Esophagus muscularis mucosa (tissue), 4 donors: ENCODE measurements at places on chromosomes 12 and 14. TPM values are rescaled to one million over a fixed set of nuclear protein-coding genes. Genes with fewer than 3 reads are reported as not detected.

GRCh38 chr14:24837280-24838046, 203.5 kb upstream of the GZMB start:
- H3K27me3 ChIP-seq, result no peaks in the 10 kb centered on the region
- no peaks in the 10 kb centered on the region for H3K36me3 ChIP-seq
- H3K27ac ChIP-seq, result no peak overlapping the region
- H3K4me1 ChIP-seq, result peaks cover 21% of the 10 kb centered on the region
- no peak overlapping the region for H3K4me3 ChIP-seq

DNA sequence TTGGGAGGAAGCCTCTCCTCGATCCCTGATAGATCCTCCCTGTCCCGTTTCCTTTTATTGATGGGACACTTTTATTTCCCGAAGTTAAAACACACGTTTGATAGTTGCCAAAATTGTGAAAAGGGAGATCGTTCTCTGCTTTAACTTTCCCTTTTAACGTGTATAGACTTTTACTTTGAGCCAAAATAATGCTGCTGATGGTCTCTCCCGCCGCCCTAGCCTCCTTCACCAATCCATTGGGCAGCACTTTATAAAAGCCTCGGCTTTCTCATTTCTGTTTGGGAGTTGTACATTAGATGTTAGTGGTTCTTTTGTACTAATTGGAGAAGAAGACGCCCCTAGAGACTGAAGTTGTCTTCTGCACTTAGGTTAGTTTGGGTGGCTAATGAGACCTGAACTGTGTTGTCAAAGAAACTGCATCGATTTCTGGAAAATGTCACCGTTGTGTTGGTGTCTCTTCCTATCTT, 1.4 kb downstream of the TMTC2 start:
- no peak for DNase-seq
- no peaks in the 10 kb centered on the region for H3K36me3 ChIP-seq
- no peaks in the 10 kb centered on the region for H3K27me3 ChIP-seq

GRCh38 chr12:114917307-114917706, 233.3 kb upstream of the TBX3 start:
- no peak overlapping the region for H3K4me3 ChIP-seq
- no peak overlapping the region for H3K27ac ChIP-seq

DNA sequence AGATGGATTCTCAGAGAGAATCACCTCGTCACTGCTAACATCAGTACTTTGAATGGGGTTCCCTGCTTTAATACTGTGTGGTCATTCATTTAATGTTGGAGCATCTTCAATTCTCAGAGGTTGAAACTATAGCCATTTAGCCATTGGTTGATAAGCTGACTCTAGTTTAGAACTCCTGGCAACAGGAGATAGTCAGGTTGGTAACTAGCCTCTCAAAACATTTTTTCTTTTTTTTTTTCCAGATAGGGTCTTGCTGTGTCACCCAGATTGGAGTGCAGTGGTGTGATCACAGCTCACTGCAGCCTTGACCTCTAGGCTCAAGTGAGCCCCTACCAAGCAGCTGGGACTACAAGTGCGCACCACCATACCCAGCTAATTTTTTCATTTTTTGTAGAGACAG, 3.5 kb upstream of the NCKAP5L start:
- no peak overlapping the region for H3K4me3 ChIP-seq
- DNase-seq, result no peak
- H3K27me3 ChIP-seq, result no peaks in the 10 kb centered on the region
- no peak overlapping the region for H3K27ac ChIP-seq
- H3K4me1 ChIP-seq, result peaks cover 14% of the 10 kb centered on the region

- H3K27ac ChIP-seq, result no peak overlapping the region
- H3K27me3 ChIP-seq, result no peaks in the 10 kb centered on the region
- no peaks in the 10 kb centered on the region for H3K4me1 ChIP-seq
- H3K36me3 ChIP-seq, result no peaks in the 10 kb centered on the region
These were observed 19.6 kb upstream of the KERA start for GRCh38 chr12:91077228-91077954.

The ANKRD33 gene
- not detected for total RNA-seq

DNA sequence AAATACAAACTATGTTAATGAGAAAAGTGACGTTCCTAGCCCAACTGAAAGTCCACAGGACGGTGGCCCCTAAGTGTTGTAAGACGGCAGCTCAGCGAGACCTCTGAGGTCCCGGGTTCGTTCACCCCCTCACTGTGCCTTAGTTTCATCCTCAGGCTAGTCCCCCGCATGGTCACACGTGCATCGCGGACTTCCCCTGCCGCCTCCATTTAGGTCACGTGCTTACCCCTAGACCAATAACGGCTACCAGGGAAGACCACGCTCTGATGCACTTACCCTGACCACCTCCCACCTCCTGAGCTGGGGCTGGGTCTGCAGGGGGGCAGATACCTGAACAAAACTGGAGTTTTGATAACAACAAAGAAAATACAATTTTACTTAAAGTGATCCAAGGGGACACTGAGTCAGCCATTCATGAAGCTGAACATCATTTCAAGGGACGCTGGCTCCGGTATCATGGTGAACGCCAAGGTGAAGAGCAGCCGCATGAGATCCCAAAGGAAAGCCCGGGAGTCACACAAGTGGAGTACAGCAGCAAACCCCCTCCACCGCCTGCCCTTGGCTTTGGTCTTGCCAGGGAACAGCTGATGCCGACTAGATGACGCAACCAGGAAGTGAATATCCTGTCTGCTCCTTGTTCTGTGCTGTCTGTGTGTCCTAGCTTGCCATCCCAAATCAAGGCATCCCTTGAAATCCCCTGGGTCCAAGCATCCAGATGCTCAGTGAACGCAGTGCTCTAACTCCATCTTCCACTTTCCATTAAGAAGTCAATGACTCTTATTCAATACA, 274.1 kb downstream of the PCNX1 start:
- H3K36me3 ChIP-seq, result no peaks in the 10 kb centered on the region
- DNase-seq, result no peak
- H3K4me1 ChIP-seq, result no peaks in the 10 kb centered on the region

GRCh38 chr12:644818-645552, 18.3 kb downstream of the NINJ2 start:
- no peak for DNase-seq
- peaks cover 55% of the 10 kb centered on the region for H3K4me1 ChIP-seq

DNA sequence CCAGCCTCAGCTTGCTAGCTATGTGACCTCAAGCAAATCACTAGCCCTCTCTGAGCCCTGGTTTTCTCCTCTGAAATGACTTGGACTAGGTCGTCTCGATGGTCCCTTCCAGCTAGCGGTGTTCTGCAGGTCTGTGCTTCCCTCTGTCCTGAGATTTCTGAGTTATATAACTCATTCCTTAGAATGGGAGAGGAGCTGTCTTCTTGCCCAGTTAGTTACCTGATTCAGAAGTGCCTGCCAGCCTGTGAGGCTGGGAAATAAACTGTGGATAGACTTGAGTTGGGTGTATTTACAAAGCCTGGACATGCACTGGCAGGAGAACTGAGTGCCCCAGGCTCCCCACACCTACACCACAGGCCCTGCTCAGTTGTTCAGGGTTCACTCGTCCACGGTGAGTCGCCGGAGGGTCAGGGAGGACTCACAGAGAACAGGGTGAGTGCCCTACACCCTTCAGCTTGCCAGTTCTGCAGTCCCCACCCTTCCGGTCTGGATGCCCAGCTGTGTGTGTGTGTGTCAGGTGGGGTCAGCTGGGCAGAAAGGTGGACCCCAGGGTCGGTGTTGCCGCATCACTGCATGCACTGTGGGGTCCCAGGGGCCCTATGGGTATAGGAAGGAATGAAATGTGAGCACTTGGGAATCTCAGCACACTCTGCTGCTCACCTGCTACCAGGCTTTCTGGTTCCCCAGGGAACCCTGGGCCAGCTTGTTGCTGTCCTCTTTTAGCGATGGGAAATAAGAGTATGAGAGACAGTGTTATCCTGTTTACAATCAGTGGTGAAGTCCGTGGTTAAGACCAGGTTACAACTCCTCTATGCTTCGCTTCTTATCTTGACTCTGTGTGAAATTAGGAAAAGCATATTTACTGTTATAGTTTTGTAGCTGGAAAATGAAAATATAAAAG, 348.2 kb downstream of the DPF3 start:
- H3K27me3 ChIP-seq, result peaks cover 27% of the 10 kb centered on the region
- no peak overlapping the region for H3K4me3 ChIP-seq
- no peak for DNase-seq
- no peaks in the 10 kb centered on the region for H3K36me3 ChIP-seq
- no peak overlapping the region for H3K27ac ChIP-seq

The CMA1 gene
- 2.6 TPM for total RNA-seq

GRCh38 chr12:32398816-32399369, 465 bp upstream of the FGD4 start:
- peak overlapping the region; percentile 83 for H3K4me3 ChIP-seq
- peaks cover 5% of the 10 kb centered on the region for H3K4me1 ChIP-seq
- peak overlapping the region; percentile 74 for H3K27ac ChIP-seq
- H3K27me3 ChIP-seq, result no peaks in the 10 kb centered on the region
- DNase-seq, result no peak

The RTN1 gene
- total RNA-seq, result 2.9 TPM

The IRF9 gene
- total RNA-seq, result 54.6 TPM

The SELPLG gene
- 7.2 TPM for total RNA-seq

DNA sequence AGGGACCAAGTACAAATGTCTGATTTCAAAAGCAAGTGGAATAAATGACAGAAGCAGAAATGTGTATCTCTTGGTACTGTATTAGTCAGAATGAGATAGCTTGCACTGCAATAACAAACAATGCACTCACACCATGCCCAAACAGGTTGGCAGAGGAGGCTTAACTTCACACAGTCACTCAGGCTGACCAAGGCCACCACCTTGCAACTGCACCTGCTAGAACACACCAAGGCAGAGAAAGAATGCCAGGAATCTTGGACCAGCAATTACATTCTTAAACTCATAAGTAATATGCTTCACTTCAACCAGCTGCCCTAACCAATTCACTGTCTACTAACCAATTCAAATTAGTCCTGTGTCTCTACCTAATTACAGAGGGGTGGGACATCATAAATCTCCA, 378.3 kb downstream of the BCL11B start:
- H3K36me3 ChIP-seq, result no peaks in the 10 kb centered on the region
- DNase-seq, result no peak
- no peaks in the 10 kb centered on the region for H3K4me1 ChIP-seq
- no peak overlapping the region for H3K4me3 ChIP-seq
